ENCODE measurements at places on chromosomes 16 and 17.
A peak's percentile ranks its signal among the peaks of the same experiment; 100 is the strongest.

- no peak for DNase-seq
Measured at GRCh38 chr16:71811261-71811803, 2.7 kb upstream of the AP1G1 start.

- DNase-seq: no peak
Measured at GRCh38 chr17:73142872-73143381, 21.9 kb upstream of the SSTR2 start.

- no peak for DNase-seq
Measured at GRCh38 chr16:20997147-20997546, 96.6 kb downstream of the LYRM1 start.

DNA sequence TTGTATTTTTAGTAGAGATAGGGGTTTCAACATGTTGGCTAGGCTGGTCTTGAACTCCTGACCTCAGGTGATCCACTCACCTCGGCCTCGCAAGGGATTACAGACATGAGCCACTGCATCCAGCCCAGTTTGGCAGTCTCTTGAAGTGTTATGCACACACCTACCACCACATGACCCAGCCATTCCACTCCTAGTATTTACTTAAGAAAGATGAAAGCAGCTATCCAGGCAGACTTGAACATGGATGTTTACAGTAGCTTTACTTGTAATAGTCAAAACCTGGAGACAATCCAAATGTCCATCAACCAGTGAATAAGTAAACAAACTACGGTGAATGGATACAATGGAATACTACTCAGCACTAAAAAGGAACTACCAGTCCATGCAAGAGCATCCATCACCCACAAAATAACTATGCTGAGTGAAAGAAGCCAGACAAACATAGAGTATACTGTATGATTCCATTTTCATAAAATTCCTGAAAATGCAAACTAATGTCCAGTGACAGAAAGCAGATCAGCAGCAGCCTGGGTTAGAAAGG lies 37.8 kb upstream of the RASD1 start:
- DNase-seq: no peak

DNA sequence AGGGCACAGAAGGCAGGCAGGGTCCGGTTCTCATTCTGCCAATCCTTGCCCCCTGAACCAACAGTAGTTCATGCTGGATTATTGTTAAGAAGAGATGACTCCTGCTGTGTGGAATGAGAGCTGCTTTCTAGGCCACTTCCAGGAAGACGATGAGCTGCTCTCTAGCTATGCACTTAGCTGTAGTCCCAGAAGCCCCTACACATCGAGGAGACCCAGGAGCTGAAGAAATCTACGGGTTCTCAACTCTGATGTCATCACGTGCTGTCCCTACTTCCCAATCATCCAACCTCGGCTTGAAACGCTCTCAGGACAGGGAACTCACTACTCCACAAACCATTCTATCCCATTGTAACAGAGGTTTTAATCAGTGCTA lies 29.0 kb upstream of the EMP2 start:
- DNase-seq: no peak

GRCh38 chr16:65106757-65107156 lies 15.1 kb downstream of the CDH11 start:
- no peak for DNase-seq

GRCh38 chr16:24721830-24722238 lies 7.6 kb upstream of the TNRC6A start:
- no peak for DNase-seq

- DNase-seq: peak; percentile 79
Measured at GRCh38 chr17:57407287-57408070, 151.2 kb downstream of the MSI2 start.

DNA sequence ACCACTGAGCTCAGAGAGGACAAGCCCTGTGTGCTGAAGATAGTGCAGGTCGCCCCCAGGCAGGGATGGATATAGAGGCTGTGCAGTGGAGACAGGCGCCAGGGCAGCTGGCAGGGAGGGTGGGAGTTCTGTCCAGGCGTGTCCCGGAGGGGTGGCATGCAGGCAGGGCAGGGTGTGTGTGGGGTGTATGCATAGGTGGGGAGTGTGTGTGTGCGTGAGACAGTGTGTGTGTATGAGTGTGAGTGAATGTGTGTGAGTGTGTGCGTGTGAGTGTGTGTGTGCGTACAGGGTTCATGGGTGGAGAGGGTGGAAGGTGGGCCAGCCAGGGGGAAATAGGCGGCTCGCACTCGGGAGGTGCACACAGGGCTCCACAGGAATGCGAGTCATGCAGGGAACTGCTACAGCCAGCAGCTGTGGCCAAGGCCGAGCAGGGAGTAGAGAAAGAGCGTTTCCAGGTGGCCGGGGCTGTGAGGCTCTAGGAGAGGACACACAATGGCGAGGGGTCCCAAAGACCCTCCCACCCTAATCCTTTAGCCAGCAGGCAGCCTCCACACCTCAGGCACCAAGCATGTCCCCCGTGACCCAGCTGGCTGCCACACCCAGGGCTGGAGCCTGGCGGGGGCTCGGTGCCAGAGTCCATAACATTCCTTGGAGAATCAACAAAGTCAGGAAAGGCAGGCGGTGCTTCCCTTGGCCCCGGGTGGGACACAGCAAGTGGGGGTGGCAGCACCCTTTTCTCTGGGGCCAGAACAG lies 4.6 kb downstream of the PLCD3 start:
- DNase-seq: no peak

DNA sequence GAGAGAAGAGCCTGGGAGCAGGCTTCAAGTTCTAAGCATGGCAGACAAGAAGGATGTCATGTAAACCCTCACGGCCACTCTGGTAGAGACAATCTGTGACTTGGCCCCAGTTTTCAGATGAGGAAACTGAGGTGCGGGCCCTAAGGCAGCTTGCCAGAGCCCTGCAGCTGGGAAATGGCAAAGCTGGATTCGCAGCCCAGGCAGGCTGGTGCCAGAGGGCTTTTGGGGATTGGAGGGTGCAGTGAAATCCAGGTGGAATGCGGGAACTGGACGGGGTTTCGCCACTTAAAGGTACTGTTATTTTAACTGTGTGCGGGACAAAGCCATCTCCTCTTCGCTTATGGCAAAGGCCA lies 477 bp upstream of the OSGIN1 start:
- DNase-seq: peak; percentile 42

GRCh38 chr16:57071831-57072582 lies 20.4 kb upstream of the CPNE2 start:
- DNase-seq: no peak

DNA sequence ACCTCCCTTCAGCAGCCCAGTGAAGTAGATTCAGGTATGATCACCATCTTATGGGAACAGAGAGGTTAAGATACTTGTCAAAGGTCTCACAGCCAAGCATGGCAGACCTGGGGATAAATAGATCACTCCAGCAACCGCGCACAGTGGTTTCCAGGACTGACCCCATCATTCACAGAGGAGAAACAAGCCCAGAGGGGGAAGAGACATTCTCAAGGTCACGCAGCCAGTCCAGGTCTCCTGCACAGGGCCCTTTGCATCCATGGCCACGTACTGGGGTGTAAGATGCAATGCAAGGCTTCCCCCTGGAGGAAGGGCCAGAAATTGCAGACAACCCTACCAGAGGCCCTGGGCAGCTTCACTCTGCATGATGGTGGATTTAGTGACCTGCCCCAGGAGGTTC lies 19.9 kb downstream of the TLE7 start:
- no peak for DNase-seq

GRCh38 chr17:142876-143784 lies 5.8 kb downstream of the SCGB1C2 start:
- DNase-seq: no peak

- no peak for DNase-seq
Measured at GRCh38 chr16:8863594-8864424, 5.0 kb downstream of the CARHSP1 start.

DNA sequence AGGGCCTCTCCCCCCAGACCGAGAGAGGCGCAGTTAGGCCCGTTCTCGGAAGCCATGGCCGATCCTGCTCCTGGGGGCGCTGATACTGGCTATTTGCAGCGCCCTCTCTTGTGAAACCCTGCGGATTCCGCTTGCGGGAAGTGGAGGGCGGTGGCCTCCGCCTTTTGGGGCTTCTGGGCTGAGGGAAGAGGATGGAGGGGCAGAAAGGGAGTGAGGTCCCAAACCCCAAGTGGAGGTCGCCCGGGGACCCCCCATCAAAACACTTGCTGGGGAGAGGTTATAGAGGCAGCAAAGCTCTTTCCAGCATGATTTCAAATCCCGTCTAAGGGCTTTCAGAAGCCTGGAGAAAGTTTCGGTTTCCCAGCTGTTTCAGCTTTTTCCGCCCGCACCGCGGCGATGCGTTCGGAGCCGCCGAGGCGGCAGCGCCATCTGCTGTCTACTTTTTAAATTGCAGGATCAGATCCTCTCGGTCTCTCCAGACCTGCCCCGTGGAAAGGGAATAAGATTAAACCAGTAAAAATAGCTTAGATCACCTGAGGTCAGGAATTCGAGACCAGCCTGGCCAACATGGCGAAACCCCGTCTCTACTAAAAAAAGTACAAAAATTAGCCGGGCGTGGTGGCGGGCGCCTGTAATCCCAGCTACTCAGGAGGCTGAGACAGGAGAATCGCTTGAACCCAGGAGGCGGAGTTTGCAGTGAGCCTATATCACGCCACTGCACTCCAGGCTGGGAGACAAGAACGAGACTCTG lies 15.8 kb downstream of the SNX20 start:
- peak; percentile 58 for DNase-seq

GRCh38 chr16:84982434-84982833 lies 28.9 kb downstream of the ZDHHC7 start:
- DNase-seq: no peak

GRCh38 chr16:84765616-84766580 lies 53.9 kb upstream of the CRISPLD2 start:
- DNase-seq: no peak

DNA sequence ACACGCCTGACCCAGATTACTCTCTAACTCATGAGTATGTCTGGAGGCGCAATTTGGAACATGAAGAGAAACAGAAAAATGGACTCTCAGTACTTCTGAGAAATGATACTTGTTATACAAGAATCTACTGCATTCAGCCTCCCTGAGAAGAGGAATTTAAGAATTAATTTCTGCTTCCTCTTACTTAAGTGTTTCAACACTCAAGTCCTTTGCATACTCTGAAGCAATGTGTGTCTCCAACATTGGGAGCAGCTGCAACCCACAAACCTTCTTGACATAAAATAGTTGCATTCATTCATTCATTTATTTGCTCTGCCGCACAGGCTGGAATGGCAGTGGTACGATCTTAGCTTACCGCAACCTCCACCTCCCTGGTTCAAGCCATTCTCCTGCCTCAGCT lies 199.8 kb downstream of the NPIPA7 start:
- DNase-seq: no peak

- no peak for DNase-seq
Measured at GRCh38 chr16:71258372-71258771, 27.9 kb upstream of the HYDIN start.

GRCh38 chr16:8729779-8730334 lies 55.4 kb downstream of the ABAT start:
- no peak for DNase-seq
